GM23248 (cell line): ENCODE measurements at places on chromosomes 5 and 9. TPM values are rescaled to one million over a fixed set of nuclear protein-coding genes. Genes with fewer than 3 reads are reported as not detected.
A peak's percentile ranks its signal among the peaks of the same experiment; 100 is the strongest.

CRB2 gene
- polyA plus RNA-seq, result not detected in 2 replicates

GRCh38 chr5:181217111-181217802 lies 5.8 kb upstream of the TRIM41 start:
- H3K36me3 ChIP-seq, result no peaks in the 10 kb centered on the region
- H3K27ac ChIP-seq, result peak overlapping the region; percentile 19; the same call in 1 of the 2 replicates
- peak; percentile 86 for DNase-seq
- no peaks in the 10 kb centered on the region for H3K27me3 ChIP-seq
- H3K4me3 ChIP-seq, result peak overlapping the region; percentile 52

- H3K27ac ChIP-seq, result no peak overlapping the region
- no peaks in the 10 kb centered on the region; the same call in 1 of the 2 replicates for H3K27me3 ChIP-seq
- no peaks in the 10 kb centered on the region for H3K4me1 ChIP-seq
- no peak for DNase-seq
- H3K36me3 ChIP-seq, result no peaks in the 10 kb centered on the region
Observed at GRCh38 chr9:135385793-135386192, 93.8 kb upstream of the PPP1R26 start.

DNA sequence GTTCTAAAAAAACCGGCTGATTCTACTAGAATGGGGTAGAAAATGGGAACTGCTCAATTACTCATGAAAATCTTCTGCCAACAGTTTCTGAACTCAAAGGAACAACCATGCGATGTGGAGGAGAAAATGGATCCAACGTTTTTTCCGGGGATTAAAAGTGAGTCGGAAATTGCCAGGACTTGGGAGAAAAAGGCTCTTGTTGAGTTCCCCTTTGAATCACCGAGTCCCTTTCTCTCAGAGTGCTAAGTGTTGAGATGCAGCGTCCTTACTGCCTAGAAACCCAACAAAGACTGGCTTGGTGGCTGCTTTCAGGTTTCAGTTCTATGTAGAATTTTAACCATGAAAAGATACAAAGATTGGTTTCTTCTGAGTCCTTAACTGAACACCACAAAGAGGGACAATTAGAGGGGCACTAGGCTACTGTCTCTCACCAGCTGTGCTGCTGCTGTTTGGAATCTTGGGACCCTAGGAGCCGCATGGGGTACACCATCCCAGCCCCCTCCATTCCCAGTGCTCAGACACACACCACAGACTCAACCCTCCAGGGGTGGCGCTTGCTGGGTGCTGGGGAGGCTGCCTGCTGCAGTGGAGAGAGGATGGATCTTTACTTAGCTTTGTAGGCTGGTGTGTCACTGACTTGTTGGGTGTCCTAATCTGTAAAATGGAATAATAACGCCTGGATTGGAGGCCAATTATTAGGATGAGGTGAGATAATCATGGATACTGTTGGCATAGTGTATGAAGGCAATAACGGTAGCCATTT lies 21.5 kb upstream of the NEUROG1 start:
- H3K36me3 ChIP-seq, result no peaks in the 10 kb centered on the region
- no peaks in the 10 kb centered on the region for H3K4me1 ChIP-seq
- DNase-seq, result no peak
- H3K27ac ChIP-seq, result no peak overlapping the region

DNA sequence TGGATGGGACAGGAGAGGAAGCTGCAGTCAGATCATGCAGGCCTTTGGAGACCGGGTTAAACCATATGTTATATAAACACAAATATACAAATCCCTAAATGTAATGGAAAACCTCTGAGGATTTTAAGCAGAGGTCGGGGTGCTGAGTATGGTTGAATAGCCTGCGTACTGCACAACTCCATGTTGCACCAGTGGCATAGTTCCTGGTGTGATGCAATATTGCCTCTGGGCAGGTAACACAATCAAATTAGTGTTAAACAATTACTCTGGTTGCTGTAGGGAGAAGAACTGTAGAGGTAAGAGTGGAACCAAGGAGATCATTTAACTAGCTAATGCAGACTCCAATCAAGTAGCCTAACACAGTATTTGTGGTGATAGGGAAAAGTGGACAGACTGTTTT lies 21.3 kb upstream of the RNF145 start:
- H3K36me3 ChIP-seq, result no peaks in the 10 kb centered on the region
- no peak for DNase-seq
- H3K4me3 ChIP-seq, result no peak overlapping the region
- 0 out of 2 replicates have a peak, but pooled peaks cover 11% of the 10 kb centered on the region for H3K27me3 ChIP-seq

SGCD gene
- polyA plus RNA-seq, result 68.1 and 71.2 TPM in 2 replicates

DNA sequence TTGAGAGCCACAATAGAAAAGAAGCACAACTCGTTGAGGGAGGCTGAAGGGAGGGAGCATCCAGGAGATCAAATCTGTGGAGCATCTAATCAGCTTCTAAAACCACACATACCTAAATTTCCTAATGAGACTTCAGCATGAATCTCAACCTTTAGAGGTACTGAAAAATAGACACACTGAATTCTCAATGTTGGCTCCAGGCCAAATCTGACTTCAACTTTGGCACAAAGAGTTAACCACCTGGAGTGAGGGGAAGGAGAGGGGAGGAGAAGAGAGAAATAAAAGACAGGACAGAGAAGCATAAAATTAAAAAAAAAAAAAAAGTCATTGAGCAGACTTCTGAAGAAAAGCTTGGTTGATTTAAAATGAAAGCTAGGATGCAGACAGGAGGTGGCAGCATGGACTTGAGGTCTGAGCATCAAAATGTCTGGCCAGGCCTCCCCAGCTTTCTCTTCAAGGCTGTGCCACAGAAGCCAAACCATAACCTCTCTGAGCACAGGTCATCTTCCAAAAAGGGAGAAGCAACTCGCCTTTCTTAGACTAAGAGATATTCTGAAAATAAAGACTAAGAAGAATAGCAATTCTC lies 205.6 kb downstream of the DENND1A start:
- H3K4me1 ChIP-seq, result peaks cover 6% of the 10 kb centered on the region; the same call in 1 of the 2 replicates
- DNase-seq, result peak; percentile 69
- no peaks in the 10 kb centered on the region for H3K36me3 ChIP-seq
- H3K27ac ChIP-seq, result no peak overlapping the region
- H3K27me3 ChIP-seq, result no peaks in the 10 kb centered on the region
- no peak overlapping the region for H3K4me3 ChIP-seq

SLC36A2 gene
- polyA plus RNA-seq, result not detected in 2 replicates

- H3K4me3 ChIP-seq, result no peak overlapping the region
- H3K36me3 ChIP-seq, result no peaks in the 10 kb centered on the region
- H3K27ac ChIP-seq, result no peak overlapping the region
- no peaks in the 10 kb centered on the region for H3K27me3 ChIP-seq
- no peak for DNase-seq
Observed at GRCh38 chr9:94153905-94154304, 69.6 kb downstream of the PTPDC1 start.

- no peak overlapping the region for H3K4me3 ChIP-seq
- H3K27ac ChIP-seq, result no peak overlapping the region
- H3K27me3 ChIP-seq, result no peaks in the 10 kb centered on the region
- peaks cover 12% of the 10 kb centered on the region for H3K36me3 ChIP-seq
Observed at GRCh38 chr9:127783111-127784008, 2.5 kb upstream of the CDK9 start.

GRCh38 chr5:74567411-74567995 lies 73.0 kb downstream of the ENC1 start:
- H3K4me1 ChIP-seq, result no peaks in the 10 kb centered on the region
- no peaks in the 10 kb centered on the region for H3K36me3 ChIP-seq
- H3K27me3 ChIP-seq, result no peaks in the 10 kb centered on the region
- DNase-seq, result no peak
- H3K27ac ChIP-seq, result no peak overlapping the region

C5orf34 gene
- 4.4 and 5.3 TPM in 2 replicates for polyA plus RNA-seq

OR13C2 gene
- not detected in 2 replicates for polyA plus RNA-seq

DNA sequence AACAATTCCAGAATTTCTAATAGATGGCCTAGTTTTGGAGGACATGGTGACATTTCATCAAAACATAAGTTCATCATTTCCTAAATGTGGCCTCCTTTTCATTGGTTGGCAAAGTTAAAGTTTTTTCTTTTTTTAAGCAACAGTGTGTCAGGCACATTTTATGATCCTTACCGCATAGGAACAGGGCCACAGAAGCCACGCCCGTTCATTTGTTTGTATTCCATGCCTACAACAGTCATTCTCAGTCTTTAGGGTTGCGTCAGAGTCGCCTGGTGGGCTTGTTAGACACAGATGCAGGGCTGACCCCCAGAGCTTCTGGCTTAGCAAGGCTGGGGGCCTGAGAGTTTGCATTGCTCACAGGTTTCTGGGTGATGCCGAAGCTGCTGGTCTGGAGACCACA lies 130.2 kb downstream of the HSD17B3 start:
- DNase-seq, result peak; percentile 36
- peaks cover 22% of the 10 kb centered on the region for H3K27me3 ChIP-seq
- no peak overlapping the region for H3K27ac ChIP-seq
- H3K4me3 ChIP-seq, result no peak overlapping the region

FGF1 gene
- 27.7 and 29.6 TPM in 2 replicates for polyA plus RNA-seq

PDE6A gene
- not detected in 2 replicates for polyA plus RNA-seq

- H3K4me1 ChIP-seq, result peaks cover 42% of the 10 kb centered on the region
- no peaks in the 10 kb centered on the region for H3K27me3 ChIP-seq
- H3K4me3 ChIP-seq, result no peak overlapping the region
- H3K36me3 ChIP-seq, result no peaks in the 10 kb centered on the region
- no peak for DNase-seq
Observed at GRCh38 chr5:151078490-151079262, 2.2 kb downstream of the TNIP1 start.

DNA sequence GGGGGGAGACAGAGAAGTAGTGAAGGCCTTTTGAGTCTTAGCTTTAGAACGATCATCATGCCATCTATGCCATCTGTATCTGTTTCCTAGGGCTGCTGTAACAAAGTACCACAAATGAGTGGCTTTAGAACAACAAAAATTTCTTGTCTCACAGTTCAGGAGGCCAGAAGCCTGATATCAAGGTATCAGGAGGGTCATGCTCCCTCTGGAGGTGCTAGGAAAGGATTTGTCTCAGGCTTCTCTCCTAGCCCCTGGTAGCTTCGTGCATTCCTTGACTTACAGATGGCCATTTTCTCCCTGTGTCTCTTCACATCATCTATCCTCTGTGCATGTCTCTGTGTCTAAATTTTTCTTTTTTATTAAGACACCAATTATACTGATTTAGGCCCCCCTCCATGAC lies 5.2 kb downstream of the CARD6 start:
- no peaks in the 10 kb centered on the region for H3K36me3 ChIP-seq
- DNase-seq, result no peak
- no peaks in the 10 kb centered on the region for H3K27me3 ChIP-seq
- H3K4me3 ChIP-seq, result no peak overlapping the region
- H3K27ac ChIP-seq, result no peak overlapping the region

DNA sequence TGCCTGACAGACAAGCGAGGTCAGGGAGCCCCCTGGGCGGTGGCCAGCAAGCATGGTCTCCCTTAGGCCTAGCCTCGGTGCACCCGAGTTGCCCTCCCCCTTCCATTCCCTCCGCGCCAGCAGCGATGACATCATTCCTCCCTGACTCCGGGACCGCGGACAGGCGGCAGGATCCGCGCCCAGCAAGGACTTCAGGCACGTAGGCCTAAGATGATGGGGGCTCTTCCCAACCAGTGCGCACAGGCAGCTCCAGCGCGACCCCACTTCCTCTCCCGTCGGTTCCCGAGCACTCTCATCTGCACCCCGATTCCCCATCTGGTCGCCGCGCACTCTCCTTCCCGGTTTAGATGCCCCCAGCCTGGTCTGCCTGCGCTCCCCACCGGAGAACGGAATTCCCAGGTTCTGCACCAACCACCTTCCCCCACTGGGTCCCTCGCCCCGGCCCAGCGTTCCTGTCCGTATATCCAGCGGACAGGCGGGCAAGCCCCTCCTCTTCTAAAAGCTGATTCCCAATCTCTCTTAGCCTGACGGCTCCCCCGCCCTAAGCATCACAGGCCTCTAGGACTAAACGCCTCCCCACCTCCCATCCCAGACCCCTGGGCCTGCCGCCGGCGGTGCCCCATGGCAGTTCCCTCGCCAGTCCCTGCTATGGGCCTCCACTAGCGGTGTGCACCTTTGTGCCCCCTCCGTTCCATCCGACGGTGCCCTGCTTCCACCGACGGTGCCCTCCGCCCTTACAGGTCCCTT lies 931 bp downstream of the FAM219A start:
- H3K4me3 ChIP-seq, result peak overlapping the region; percentile 78

DNA sequence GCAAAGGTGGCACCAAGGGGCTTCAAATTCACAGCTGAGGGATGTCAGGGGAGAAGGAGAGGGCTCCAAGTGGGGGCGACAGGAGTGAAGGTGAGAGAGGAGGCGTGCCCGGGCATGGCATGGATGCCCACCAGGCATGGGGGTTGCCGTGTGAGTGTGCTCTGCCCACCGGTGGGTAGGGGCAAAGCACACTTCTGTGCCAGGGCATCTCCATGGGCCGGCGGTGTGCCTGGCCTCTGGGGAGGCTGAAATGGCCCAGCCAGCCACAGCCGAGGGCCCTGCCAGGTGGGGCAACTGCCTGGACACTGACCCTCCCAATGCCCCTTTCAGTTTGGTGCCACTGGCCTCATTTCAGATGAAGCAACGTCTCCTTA lies 14.0 kb upstream of the RNU6ATAC start:
- no peaks in the 10 kb centered on the region for H3K36me3 ChIP-seq
- no peak for DNase-seq
- H3K27ac ChIP-seq, result no peak overlapping the region
- peaks cover 22% of the 10 kb centered on the region for H3K27me3 ChIP-seq
- H3K4me3 ChIP-seq, result no peak overlapping the region
- 0 out of 2 replicates have a peak, but pooled peaks cover 4% of the 10 kb centered on the region for H3K4me1 ChIP-seq

DNA sequence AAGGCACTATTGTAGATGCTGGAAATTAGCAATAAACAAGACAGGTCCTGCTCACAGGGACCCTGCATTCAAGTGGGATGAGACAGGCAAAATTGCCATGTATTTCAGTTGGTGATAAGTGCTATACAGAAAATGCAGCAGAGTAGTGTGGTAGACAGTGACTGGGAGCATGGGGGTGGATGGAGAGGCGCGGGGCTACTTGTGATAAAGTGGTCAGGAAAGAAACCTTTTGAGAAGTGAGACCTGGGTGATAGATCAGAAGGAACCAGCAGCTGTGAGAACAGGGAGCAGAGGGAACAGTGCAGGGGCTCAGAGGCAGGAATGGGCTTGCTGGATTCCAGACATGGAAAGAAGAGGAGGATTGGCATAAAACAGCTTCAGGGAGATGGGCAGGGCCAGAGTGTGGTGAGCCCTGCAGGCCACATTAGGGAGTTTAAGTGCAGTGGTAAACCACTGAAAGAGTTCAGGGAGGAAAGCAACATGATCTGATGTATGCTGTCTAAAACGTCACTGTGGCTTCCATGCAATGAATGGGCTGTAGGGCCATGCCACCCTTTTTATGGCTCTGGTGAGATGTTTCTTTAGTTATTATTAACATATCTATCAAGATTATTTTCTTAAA lies 7.3 kb downstream of the CRHBP start:
- peaks cover 34% of the 10 kb centered on the region for H3K27me3 ChIP-seq
- H3K4me3 ChIP-seq, result no peak overlapping the region
- no peaks in the 10 kb centered on the region for H3K4me1 ChIP-seq
- no peak overlapping the region for H3K27ac ChIP-seq

DNA sequence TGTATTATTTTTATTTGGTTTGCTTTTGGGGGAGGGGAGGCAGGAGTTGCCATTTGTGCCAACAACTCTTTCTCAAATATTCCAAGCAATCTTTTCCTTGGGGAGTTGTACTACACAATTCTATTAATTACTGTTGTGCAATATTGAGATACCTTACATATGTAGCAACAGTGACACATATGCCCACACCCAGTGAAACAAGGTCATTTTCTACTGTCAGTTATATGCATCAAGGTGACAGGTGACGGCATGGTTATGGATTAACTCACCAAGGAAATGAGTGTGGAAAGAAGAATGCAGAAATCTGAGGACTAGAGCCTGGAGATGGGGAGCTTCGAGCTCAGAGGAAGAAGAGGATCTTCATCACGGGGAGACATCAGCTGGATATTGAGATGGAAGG lies 17.9 kb upstream of the MSMP start:
- H3K27ac ChIP-seq, result no peak overlapping the region
- H3K4me3 ChIP-seq, result no peak overlapping the region
- no peaks in the 10 kb centered on the region for H3K36me3 ChIP-seq
- H3K4me1 ChIP-seq, result peaks cover 7% of the 10 kb centered on the region

VAV2 gene
- polyA plus RNA-seq, result 6.7 and 7.3 TPM in 2 replicates
